ENCODE measurements at places on chromosomes 11 and 22.

DNA sequence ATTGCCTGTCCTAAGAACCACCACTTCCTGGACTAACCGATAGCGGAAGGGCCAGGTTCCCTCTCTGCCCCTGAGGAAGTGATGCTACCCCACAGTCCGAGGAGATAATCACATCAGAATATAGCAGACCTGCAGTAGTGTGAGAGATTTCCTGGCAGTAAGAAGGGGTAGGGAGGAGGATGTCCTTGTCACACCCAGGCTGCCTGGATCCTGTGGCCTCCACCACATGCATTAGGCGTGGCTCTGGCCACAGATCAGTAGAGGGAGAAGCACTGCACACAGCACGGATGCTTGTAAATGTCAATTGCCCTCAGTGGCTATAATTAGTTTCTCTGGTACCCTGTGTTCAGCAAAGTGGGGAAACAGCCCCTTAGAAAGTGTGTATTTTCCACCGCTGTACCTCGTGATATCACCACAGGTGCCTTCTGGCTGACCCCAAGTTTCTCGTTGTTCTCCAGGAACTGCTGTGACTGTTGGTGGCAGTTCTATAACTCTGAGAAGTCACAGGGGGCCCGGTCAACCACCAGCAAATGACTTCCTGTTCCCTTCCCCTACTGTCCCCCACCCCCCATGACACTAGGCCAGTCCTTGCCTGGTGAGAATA lies 61.8 kb downstream of the UBASH3B start:
- DNase-seq: no peak

DNA sequence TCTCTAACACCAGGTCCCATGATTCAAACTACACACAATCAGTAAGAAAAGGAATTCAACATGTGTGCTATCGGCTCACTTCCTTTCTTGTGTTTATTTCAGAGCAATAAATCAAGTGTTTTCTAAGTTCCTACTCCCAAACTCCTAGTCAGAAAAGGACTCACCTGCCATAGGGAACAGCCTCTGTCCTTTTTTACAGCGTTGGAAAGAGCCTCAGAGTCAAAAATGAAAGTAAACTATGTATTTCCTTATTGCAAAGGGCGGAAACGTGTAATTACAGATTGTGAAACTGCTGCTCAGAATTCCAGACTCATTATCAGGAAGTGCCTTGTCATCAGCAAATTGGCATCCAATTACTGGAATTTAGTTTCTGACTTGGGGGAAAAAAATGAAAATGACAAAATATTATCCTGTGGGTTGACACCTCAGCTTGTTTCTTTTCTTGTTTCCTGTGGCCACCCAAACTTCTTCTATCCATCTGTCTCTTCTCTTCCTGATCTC lies at the start of gene CASP4:
CASP4 (minus strand) TSS at position 220 of the 501 bp plus-strand sequence; CDS start at position 171, 49 bp downstream.
- peak; percentile 81 for DNase-seq

DNA sequence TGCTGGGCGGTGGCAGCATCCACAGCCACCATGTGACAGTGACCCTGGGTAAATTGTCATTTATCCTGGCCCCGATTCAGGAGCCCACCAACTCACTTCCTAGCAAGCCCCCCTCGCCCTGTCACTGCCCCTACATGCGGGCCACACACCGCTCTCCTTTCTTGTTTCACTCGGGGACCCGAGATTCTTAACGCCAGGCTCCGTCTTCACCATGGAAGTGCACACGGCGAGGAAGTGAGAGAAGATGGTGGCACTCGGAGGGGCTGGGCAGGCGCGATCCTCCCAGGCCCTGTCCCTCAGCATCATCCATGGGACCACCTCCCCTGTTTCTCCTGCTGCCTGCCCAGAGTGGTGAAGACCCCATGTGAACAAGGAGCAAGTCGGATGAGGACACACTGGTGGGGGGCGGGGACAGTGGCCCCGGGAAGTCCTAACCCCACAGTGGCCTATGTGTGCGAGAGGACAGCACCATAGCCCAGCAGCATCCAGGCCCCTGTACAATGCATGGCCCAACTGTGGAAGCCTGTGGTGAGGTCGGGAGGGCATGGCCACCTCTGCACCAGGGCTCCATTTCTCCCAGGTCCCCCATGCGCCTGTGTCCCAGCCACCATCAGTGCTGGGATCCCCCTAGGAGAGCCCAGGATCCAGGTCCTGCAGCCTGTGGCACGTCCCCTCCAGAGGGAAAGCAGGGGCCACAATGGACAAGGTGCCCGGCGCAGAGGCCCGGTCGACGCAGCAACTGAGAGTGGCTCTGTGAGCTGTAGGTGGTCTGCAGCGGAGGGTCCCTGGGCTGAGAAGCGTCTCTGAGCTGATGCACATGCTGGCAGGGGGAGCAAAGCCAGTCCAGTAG lies 262.8 kb downstream of the BRD1 start:
- DNase-seq: no peak

DNA sequence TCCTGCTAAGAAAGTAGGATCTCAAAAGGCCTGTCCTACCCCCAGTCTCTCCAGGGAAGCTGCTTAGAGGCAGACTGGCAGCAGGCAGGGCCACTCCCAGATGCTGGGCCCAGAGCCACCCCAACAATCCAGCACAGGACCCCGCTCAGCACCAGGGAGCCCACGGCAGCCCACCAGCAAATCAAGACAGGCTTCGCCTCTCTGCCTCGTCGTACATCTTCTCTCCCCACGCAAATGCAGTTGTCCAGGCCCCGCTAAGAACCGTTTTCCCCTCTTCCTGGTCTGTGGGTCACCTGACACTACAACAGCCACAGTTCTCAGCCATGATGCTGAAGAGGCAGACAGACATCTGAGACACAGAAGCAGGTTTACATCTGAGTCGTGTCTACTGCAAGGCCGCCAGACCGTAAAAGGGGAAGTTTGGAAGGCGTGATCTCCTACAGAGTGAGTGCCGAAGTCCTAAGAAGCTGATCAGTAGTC lies 51.1 kb downstream of the IGSF9B start:
- no peak for DNase-seq

DNA sequence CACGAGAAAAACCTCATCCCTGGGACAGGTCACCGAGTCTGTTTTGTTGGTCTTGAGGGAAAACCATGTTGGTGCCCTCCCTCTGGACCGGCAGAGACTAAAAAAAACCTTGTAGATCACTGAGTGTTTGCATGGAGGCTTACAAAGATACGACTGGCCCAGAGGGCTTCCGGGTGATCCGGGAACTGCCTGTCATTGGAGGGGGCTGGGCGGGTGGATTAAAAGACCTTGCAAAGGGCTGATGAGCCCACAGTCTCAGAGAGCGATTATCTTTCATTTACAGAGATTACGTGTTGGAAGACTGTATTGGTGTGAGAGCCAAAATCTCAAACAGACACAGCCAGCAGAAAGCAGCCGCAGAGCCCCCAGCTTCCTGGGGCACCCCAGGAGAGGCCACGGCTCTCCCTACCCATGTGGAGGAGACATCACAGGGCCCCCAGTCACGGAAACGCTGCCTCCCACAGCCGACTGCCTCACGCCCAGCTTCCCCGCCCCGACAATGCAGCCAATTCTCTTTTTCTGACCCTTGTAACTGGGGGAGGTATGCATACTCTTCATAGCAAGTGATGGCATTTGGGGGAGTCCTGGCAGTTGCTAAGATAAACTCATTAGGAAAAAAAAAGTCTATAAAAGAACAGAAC lies 426.4 kb downstream of the CTTN start:
- no peak for DNase-seq

GRCh38 chr22:20656516-20656901 lies 117.4 kb upstream of the SERPIND1 start:
- no peak for DNase-seq

DNA sequence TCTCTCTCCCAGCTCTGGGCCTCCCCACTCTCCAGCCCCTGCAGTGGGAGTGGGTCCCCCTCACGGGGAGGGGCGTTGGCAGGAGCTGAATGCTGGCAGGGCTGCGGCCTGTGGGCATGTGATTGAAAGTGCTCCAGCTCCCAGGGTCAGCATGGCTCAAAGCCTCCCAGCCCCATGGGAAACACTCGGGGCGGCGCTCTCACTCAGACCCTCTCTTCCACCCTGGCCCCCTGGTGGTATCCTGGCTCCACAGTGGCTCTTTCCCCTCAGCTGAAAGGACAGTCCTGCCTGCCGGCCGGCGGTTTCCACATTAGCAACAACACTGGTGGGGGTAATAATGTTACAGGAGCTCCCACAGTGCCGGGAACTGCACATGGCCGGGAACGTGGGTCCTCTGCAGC lies 35.5 kb downstream of the POLR3H start:
- DNase-seq: no peak

DNA sequence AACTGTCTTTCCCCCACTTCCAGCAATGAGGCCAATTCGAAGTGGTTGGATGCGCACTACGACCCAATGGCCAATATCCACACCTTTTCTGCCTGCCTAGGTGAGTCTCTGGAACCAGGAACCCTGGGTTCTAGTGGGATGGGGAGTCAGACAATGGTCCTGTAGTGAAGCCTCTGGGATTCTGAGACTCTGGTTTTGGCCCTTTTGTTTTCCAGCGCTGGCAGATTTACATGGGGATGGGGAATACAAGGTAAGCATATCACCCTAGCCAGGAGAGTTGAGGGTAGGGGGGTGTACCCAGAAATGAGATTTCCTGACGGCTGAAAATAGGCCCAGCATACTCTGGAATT lies 530 bp downstream of the BBS1 start:
- DNase-seq: no peak

DNA sequence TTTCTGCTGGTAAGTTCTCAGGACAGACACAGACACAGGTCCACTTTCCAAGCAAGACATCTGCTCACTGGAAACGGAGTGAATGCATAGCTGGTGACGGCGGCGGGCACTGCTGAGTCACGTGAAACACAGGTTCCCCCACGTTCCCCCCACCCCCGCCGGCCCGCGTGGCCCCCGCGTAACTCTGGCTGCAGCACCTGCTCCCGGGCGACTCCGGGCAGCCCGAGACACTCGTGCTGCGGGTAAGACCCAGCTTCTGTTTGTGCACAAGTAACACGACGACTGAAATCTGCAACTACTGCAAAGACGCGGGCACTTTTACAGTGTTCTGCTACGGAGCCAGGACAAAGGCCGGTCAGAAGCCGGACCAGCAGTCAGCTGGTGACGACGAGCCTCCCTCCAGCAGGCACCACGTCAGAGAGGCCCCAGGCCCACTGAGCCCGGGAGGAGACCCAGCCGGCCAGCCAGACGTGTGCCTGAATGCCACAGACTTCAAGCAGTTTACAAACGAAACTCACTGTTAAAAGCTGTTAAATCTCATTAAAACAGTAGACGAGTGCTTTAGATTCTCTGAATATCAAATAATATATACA lies 12.9 kb upstream of the ARFGAP3 start:
- no peak for DNase-seq

DNA sequence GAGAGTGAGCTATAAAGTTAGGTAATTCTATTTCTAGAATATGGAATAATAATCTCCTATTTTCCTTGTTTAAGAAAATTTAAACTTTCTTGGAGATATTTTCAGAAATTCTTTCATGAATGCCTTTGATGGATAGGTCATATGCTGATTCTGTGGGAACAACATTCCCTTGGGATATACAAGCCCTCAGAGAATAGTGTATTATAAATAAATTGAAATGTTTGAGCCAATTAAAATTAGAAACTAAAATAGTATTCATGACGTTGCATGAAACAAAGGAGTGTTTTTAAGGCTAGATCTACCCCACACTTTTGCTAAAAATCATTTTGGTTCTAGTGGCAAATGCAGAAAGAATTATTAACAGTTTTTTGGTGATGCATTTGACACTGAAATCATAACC lies 269.3 kb upstream of the ANO3 start:
- no peak for DNase-seq

- peak; percentile 81 for DNase-seq
Observed at GRCh38 chr11:108616549-108616948, 23.0 kb upstream of the EXPH5 start.

- DNase-seq: no peak
Observed at GRCh38 chr11:65789230-65790103, 2.6 kb downstream of the OVOL1 start.

- DNase-seq: peak; percentile 92
Observed at GRCh38 chr11:128222245-128222884, 365.0 kb downstream of the ETS1 start.

DNA sequence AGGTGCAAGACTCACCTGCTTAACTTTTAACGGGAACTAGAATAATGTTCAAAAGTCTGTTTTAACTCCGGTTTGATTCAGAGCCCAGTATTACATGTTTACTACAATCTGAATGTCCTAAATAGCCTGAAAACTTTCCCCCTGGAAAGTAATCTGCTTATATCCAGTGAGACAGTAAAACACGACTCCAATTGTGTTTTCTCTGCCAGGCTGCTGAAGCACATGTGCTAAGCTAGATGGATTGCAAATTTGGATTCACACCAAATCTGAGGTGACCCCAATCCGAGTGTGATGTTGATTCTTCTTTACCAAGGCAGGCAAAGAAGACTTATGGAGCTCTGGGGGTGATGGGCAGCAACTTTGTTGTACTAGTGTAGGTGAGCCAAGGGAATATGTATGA lies 158.7 kb upstream of the PDGFD start:
- no peak for DNase-seq

GRCh38 chr11:13667245-13667644 lies 1.2 kb upstream of the FAR1 start:
- DNase-seq: peak; percentile 20

GRCh38 chr22:49377306-49377705 lies 450.4 kb downstream of the BRD1 start:
- DNase-seq: no peak

- no peak for DNase-seq
Observed at GRCh38 chr11:8640267-8640906, 42.1 kb downstream of the TRIM66 start.

DNA sequence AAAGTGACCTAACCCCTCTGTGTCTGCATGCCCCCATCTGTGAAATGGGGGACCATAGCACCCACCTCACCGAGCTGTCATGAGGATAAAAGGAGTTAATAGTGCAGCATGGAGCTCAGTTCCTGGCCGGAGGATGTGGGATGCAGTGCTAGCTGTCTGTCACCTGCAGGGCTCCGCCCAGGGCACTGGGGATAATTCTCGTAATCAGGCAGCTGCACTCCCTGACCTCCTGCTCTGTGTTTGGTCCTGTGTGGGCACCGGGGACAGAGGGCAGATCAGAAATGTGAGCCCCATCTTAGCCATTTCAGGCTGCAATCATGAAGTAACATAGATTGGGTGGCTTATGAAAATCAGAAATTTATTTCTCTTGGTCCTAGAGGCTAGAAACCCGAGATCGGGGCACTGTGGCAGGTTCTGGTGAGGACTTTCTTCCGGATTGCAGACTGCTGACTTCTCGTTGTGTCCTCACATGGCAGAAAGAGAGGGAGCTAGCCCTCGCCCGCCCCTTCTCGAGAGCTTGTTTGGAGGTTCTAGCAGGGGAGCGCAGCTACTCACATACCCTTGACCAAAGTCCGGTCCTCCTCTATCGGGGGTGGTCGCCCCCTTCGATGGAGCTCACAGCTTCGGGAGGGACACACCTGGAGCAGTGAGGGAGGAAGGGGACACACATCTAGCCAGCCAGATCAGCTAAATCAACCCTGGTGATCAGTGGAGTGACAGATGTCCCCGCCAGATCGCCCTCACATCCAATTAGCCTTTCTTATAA lies 3.2 kb downstream of the KCTD17 start:
- no peak for DNase-seq

Measured in iris pigment epithelial cell (primary cell).